ENCODE measurements at places on chromosomes 13 and 19. TPM values are rescaled to one million over a fixed set of nuclear protein-coding genes. Genes with fewer than 3 reads are reported as not detected.

- no peaks in the 10 kb centered on the region for H3K36me3 ChIP-seq
- H3K4me1 ChIP-seq = no peaks in the 10 kb centered on the region
- no peaks in the 10 kb centered on the region for H3K27me3 ChIP-seq
- no peak for DNase-seq
- H3K4me3 ChIP-seq = no peak overlapping the region
Measured at GRCh38 chr13:75621147-75621546, 15.0 kb upstream of the LMO7 start.

- H3K4me1 ChIP-seq = no peaks in the 10 kb centered on the region
- no peak overlapping the region for H3K4me3 ChIP-seq
- no peak for DNase-seq
- no peaks in the 10 kb centered on the region for H3K27me3 ChIP-seq
- no peak overlapping the region for H3K27ac ChIP-seq
- no peaks in the 10 kb centered on the region for H3K36me3 ChIP-seq
Measured at GRCh38 chr19:16676101-16676798, 15.3 kb downstream of the TMEM38A start.

SNAPC2 gene
- 32.1 TPM for total RNA-seq

DNA sequence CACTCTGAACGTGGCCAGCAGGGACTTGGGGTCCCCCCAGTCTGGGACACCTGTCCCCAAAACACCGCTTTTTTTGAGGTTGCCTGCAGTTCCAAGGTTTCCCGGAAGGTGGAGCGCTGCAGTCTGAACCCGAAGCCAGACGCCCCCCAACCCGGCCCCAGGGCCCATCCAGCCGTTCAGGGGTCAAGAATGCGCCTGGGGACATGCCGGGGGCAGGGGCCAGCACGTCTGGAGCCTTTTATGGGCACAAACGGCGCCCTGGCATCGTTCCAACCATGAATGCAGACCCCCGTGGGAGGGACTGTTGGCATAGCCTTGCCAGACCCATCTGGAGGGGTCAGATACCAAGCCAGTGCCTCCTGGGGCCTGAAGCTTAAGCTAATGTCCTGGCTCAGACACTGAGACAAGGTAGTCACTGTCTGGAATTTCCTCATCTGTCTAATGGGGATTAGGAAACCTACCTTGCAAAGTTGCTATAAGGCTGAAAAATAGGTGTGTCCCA, 6.9 kb downstream of the S1PR5 start:
- peaks cover 34% of the 10 kb centered on the region for H3K27me3 ChIP-seq
- peak; percentile 28 for DNase-seq
- H3K4me1 ChIP-seq = peaks cover 11% of the 10 kb centered on the region
- no peaks in the 10 kb centered on the region for H3K36me3 ChIP-seq

CEACAM1 gene
- total RNA-seq = 9.4 TPM

SYT5 gene
- 0.40 TPM for total RNA-seq

DNA sequence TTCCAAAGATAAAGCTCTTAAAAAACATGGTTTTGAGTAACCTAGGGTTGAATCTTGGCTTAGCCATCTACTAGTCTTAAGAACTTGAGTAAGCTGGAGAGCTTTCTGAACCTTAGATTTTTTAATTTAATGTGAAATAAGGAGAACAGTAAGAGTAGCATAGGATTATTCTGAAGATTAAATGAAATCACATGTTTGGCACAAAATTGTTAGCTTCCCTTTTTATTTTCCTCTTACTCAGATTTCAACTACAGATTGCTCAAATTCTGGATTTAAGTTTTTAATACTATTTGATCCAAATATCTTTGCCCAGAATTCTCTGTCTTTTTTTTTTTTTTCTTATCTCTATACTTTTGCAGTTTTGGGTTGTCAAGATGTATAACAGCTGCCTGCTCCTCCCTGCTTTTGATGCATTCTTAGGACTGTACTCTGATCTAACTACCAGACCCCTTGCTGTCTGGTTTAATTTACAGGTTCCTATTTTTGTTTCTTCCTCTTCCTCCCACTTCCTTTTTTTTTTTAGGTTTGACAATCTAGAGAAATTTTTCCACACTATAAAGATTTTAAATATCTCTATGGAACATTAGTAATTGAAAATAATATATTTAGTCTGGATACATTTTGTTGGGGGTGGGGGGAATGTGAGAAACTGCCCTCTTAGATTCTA, 12.3 kb downstream of the POMP start:
- no peak for DNase-seq
- peaks cover 36% of the 10 kb centered on the region for H3K36me3 ChIP-seq
- no peaks in the 10 kb centered on the region for H3K4me1 ChIP-seq
- peak overlapping the region; percentile 21 for H3K27ac ChIP-seq
- H3K27me3 ChIP-seq = no peaks in the 10 kb centered on the region

DNA sequence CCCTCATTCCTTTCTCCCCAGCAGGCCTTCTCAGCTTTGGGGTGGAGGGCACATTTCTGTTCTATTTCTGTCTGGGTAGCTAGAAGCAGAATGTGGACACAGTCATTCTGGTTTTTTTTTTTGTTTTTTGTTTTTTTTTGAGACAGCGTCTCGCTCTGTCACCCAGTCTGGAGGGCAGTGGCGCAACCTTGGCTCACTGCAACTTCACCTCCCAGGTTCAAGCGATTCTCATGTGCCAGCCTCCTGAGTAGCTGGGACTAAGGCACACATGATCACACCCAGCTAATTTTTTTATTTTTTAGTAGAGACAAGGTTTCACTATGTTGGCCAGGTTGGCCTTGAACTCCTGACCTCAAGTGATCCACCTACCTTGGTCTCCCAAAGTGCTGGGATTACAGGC, 20.3 kb downstream of the CLPTM1 start:
- H3K4me3 ChIP-seq = no peak overlapping the region
- no peak for DNase-seq
- peaks cover 2% of the 10 kb centered on the region for H3K4me1 ChIP-seq
- H3K36me3 ChIP-seq = peaks cover 66% of the 10 kb centered on the region
- H3K27me3 ChIP-seq = no peaks in the 10 kb centered on the region

RHPN2 gene
- 17.5 TPM for total RNA-seq

DNA sequence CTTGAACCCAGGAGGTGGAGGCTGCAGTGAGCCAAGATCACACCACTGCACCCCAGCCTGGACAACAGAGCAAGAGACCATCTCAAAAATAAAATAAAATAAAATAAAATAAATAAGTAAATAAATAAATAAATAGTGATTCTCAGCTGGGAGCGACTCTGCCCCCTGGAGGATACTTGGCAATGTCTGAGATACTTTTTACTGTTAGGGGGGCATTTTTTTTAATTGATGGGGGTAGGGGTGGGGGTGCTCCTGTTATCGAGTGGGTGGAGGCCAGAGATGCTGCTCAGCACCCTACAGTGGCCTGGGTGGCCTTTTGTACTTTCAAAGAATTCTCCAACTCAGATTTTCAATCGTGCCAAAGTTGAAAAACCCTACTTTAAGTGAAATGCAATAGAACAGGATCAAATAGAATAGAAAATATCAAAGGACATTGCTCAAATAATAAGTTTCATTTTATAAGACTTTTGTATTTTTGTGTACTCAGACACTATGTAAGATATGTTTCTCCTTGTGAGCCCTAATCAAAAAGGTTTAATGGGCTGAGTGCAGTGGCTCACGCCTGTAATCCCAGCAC, 7.1 kb upstream of the CLPP start:
- H3K4me1 ChIP-seq = no peaks in the 10 kb centered on the region
- H3K36me3 ChIP-seq = no peaks in the 10 kb centered on the region
- H3K27ac ChIP-seq = no peak overlapping the region
- no peak overlapping the region for H3K4me3 ChIP-seq
- H3K27me3 ChIP-seq = no peaks in the 10 kb centered on the region

GRCh38 chr19:18742838-18743783, 48.0 kb downstream of the COMP start:
- H3K27me3 ChIP-seq = no peaks in the 10 kb centered on the region
- H3K27ac ChIP-seq = no peak overlapping the region
- peak; percentile 88 for DNase-seq

- no peaks in the 10 kb centered on the region for H3K27me3 ChIP-seq
- DNase-seq = no peak
- H3K36me3 ChIP-seq = peaks cover 64% of the 10 kb centered on the region
Measured at GRCh38 chr19:19334063-19334988, 13.7 kb downstream of the MAU2 start.

DNA sequence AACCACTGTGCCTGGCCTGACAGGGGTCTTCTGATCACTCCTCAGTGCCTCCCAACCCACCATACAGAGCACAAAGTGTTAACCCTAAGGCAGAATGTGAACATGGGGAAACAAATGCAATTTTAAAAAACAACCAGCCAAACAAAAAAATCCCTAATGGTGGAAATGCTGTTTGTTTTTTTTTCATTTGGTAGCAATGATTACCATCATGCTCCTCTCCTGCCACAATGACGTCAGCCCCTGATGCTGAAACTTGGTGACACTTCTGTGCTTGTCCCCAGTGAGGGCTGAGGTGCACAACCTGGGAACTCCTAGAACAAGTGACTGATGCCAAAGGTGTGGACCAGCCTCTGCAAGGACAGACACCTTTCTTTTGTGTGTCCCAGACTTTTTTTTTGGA, 4.0 kb upstream of the TSPAN16 start:
- DNase-seq = no peak
- H3K27ac ChIP-seq = no peak overlapping the region
- peaks cover 6% of the 10 kb centered on the region for H3K4me1 ChIP-seq

DNA sequence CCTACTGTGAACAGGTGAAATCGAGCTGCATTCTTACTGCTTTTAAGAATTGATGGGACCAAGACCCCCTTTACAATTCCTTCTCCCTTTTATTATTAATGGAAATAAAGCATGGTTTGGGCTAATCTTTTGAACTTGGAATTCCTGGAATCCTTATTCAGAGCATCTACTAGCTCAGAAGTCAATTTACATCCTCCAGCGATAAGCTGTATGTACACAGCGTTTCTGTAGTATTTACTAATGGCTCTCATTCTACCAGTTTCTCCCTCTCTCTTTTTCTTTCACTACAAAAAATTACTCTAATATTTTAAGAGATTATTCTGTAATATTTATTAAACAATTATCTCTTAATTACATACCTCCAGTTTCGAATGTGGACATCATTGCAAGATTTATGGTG, 31.5 kb downstream of the FREM2 start:
- H3K27me3 ChIP-seq = no peaks in the 10 kb centered on the region
- no peaks in the 10 kb centered on the region for H3K36me3 ChIP-seq

NLRP13 gene
- not detected for total RNA-seq

AZU1 gene
- 9.8 TPM for total RNA-seq
